ENCODE measurements at places on chromosomes 6 and 20. TPM values are rescaled to one million over a fixed set of nuclear protein-coding genes. Genes with fewer than 3 reads are reported as not detected.

Gene TRIM31
- total RNA-seq = not detected

Gene CHMP4B
- total RNA-seq = 38.8 TPM

Gene RFX6
- not detected for total RNA-seq

Gene WFDC10A
- total RNA-seq = not detected

Gene OR2H2
- not detected for total RNA-seq

Gene HRH3
- not detected for total RNA-seq
